Prostate gland (tissue), 2 donors: ENCODE measurements at places on chromosomes 7 and 10. TPM values are rescaled to one million over a fixed set of nuclear protein-coding genes. Genes with fewer than 3 reads are reported as not detected.

GRCh38 chr10:44164251-44164956 lies 220.5 kb downstream of the CXCL12 start:
- H3K27me3 ChIP-seq = no peaks in the 10 kb centered on the region
- no peak overlapping the region for H3K27ac ChIP-seq
- H3K4me1 ChIP-seq = no peaks in the 10 kb centered on the region
- H3K36me3 ChIP-seq = no peaks in the 10 kb centered on the region

DNA sequence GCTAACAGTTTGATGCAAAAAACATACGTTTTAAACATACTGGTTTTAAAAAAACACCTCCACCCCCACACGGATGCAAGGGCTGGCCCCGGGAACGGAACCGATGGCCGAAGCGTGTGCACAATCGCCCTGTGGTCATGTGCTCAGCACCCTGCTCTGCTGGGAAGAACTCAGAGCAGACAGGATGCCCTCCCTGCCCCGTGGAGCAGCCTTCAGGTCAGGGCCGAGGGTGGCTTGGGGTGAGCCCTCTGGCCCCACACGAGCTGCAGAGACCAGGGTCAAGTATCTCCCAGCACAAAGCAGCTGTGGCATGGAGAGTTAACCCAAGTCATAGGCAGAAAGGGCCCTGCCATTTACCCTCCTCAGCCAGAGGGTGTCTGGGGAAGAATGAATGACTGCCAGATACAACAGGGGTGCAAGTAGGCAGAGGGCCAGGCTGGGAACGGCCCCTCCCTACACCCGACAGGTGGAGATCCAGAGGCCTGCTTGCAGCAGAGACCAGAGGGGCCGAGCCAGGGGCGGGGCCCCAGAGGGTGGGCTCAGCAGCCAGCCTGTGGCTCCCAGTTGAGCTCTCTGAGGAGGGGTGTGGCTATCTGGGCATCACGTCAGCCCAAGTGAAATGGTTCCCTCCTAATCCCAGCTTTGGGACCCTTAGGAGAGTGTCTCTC lies 56.8 kb downstream of the ZRANB1 start:
- peak overlapping the region; percentile 73 for H3K27ac ChIP-seq
- H3K27me3 ChIP-seq = no peaks in the 10 kb centered on the region
- H3K4me3 ChIP-seq = no peak overlapping the region
- DNase-seq = no peak
- peaks cover 14% of the 10 kb centered on the region for H3K36me3 ChIP-seq
- peaks cover 38% of the 10 kb centered on the region for H3K4me1 ChIP-seq

DNA sequence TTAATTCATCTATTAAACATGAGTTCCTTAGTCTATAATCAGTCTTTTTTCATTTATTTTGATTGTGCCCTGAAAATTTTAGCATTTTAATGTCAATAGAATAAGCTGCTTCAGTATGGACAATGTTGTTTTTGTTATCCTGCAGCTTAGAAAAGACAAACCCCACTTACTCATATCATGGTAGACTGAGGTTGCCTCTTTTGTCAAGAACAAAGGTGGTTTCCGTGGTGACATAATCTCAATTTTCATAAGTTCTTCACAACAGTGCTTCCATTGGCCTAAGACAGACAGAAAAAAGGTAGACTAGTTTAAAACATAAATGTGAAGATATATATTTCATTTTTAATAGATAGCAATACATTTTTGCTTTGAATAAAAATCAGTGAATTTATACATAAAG lies 69.1 kb downstream of the RTKN2 start:
- H3K27ac ChIP-seq = no peak overlapping the region
- no peaks in the 10 kb centered on the region for H3K36me3 ChIP-seq
- no peaks in the 10 kb centered on the region for H3K27me3 ChIP-seq
- no peaks in the 10 kb centered on the region for H3K4me1 ChIP-seq

DNA sequence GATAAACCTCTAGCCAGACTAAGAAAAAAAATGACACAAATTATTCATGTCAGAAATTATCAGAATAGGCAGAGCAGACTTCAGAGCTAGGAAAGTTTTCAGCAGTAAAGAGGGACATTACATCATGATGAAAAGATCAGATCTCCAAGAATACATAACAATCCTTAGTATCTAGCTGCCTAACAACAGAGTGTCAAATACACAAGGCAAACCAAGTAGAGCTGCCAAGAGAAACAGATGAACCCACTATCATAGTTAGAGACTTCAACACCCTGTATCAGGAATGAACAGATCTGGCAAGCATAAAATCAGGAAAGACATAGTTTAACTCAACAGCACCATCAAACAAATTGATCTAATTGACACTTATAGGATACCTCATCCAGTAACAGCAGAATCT lies 92.3 kb downstream of the NKX6-2 start:
- H3K36me3 ChIP-seq = no peaks in the 10 kb centered on the region
- H3K27ac ChIP-seq = no peak overlapping the region
- DNase-seq = no peak
- no peaks in the 10 kb centered on the region for H3K27me3 ChIP-seq
- no peak overlapping the region for H3K4me3 ChIP-seq
- no peaks in the 10 kb centered on the region for H3K4me1 ChIP-seq

Gene WDFY4
- 0.59 TPM for total RNA-seq
